Epithelial cell of prostate (primary cell): ENCODE measurements at places on chromosomes 13 and 19.

GRCh38 chr13:51435002-51435578 lies 17.7 kb downstream of the INTS6 start:
- no peak for DNase-seq

DNA sequence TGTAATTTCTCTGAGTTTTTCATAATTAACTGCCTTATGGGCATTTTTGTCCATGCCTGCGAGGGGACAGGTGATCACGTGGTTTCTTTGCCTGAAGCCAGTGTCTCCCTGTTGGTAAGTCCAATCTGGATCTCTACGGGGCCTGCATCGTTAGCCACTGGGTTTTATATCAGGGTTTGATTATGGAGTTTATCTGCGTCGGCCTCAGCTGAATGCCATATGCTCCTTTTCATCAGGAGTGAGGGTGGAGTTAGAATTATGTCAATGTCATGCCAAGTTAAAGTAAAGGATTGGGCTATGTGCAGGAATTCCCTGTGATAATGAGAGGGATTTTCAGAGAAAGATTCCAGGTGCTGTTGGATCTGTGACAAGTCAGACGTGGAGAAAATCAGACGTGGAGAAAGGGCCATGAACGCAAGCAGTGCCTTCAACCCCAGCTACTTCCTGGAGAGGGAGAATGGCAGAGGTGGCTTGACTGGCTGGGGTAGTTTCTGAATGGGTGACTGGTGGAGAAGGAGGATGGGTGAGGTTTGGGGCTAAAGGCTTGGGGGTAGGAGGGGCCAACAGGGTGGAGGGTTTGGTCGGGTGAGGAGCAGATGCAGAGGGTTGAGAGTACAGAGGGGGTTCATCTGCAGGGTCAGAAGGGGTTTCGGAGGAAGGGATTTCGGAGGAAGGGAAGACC lies 24.3 kb downstream of the TMEM255B start:
- no peak for DNase-seq

- DNase-seq: no peak
Observed at GRCh38 chr19:43563816-43564457, 11.4 kb downstream of the XRCC1 start.

- no peak for DNase-seq
Observed at GRCh38 chr19:31725051-31725450, 375.8 kb upstream of the TSHZ3 start.

DNA sequence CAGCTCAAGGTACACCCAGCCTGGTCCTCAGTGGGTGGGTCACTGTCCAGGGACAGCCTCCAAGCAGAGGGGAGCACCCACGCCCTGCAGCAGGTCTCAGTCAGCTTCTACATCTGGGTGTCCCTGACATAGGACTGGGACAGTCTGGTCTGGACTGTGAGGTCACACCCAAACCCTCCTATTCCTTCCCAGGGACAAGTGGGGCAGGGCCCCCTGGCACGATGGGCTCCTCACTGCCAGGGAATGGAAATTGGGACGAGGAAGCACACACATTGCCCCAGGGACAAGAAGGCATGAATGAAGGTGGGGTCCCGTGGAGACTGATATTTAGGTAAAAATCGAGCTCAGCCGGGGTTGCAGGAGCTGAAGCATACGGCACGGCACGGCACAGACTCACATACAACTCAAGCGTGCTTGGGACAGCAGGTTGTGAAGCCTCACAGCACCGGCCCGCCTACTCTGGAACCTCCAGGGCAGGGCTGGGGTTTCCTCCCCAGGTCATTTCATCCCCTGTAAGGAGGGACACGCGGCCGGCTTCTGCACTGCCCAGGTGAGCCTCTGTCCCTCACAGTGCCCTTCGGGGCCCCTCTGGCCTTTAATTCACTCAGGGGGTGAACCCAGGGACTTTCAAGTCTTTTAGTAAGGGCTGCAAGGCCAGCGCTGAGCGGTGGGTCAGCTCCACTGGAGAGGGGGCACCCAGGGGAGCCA lies 3.5 kb downstream of the PNMA8B start:
- no peak for DNase-seq
